ENCODE measurements at places on chromosomes 2 and 18.

DNA sequence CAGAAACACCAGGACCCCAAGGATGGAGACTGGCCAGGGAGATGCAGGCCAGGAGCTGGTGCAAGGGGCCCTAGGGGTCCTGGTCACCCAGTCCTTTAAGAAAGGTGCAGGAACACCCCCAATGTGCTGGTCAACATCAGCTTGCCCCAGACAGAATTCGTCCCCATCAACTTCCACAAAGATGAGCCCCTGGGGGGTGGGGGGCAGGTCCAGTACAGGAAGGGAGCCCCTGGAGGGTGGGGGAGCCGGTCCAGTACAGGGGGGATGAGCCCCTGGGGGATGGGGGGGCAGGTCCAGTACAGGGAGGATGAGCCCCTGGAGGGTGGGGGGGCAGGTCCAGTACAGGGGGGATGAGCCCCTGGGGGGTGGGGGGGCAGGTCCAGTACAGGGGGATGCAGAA lies 160.7 kb upstream of the SALL3 start:
- no peak for DNase-seq

DNA sequence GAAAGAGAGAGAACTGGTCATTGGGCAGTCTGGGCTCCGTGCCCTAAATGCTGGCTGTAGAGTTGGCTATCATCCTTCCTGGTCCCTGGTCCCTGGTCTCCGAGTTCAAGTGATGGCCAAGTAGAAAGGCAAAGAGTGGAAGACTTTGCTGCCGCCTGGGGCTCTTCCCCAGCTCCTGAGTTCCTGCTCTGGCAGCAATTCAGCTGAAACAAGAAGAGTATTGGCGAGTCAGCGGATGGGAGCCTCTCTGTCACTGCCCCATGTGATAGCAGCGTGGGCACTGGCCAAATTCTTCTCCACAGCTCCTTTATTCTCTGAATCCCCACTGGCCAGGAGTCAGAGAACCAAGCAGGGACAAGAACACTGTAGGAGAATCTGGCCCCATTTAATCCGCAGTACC lies 351.0 kb upstream of the POU3F3 start:
- DNase-seq: no peak

DNA sequence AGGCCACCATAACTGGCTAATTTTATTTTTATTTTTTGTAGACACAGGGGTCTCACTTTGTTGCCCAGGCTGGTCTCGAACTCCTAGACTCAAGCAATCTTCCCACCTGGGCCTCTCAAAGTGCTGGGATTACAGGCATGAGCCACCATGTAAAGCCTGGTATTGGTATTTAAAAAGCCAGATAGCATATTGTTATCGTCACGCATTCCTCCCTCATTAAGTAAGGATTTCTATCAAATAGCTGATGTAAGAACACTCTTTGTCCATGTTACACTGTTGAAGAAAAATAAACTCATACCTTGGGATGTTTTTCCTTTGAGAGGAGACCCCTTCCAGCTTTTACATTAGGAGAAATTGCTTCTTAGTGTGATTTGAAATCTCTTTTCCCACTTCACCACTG lies 39.2 kb upstream of the DARS1 start:
- no peak for DNase-seq

DNA sequence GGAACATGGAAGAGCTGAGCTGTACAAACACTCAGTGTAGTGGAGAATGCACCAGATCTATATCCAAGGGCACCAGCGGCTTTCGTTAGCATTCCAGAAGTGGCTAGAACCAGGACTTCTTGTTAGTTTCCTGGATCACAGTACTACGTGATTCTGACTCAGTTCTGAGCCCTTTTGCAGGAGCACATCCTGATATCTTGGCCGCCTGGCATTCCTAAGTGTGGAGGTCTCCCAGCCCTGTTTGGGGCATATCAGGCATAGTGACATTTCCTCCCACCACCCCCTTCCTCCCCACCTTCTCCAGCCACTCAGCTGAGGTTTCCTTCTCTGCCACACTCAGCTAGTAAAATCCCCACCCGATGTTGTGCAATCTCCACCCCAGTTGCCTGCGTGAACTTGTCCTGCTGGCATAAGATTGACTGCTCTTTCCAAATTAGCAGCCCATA lies 63.4 kb downstream of the BMP10 start:
- DNase-seq: peak; percentile 39

GRCh38 chr18:77069482-77069881 lies 63.1 kb downstream of the MBP start:
- DNase-seq: no peak

- DNase-seq: no peak
Measured at GRCh38 chr2:47513981-47514520, 111.1 kb downstream of the MSH2 start.

GRCh38 chr18:9287036-9287435 lies 47.5 kb upstream of the TWSG1 start:
- no peak for DNase-seq

GRCh38 chr2:84940088-84940470 lies 30.9 kb upstream of the KCMF1 start:
- DNase-seq: no peak

DNA sequence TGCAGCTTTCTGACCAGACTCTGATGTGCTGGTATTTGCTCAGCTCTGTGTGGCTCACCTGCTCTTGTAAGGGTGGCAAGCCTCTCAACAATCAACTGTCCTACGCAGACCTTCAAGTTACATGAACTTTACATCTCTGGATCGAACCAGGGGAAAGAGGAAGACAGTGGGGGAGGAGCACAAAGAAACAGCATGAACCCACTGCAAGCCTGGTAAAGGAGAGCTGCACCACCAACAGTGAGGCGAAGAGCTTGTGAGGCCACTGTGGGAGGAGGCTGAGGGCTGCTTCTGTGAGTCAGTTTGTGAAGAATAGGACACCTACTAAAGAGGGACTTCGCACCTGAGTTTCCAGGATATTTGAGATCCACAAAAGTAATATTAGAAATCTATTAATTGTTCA lies 18.8 kb upstream of the FAM110C start:
- no peak for DNase-seq

DNA sequence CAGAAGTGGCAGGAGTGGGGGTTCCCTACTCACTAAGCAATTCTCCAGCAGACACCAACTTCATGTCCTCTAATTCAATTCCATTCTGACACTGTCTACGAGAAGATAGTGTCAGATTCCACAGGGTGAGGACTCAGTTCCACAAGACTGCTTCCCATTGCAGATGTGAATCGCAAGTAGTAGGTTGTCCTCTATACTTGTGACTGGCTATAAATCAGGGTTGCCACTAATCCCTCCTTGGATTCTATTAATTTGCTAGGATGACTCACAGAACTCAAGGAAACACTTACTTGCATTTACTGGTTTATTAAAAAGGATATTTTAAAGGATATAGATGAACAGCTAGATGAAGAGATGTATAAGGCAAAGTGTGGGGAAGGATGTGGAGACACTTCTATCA lies 184.1 kb upstream of the ACVR2A start:
- DNase-seq: no peak

GRCh38 chr2:25726522-25726921 lies 53.1 kb upstream of the DTNB start:
- no peak for DNase-seq

DNA sequence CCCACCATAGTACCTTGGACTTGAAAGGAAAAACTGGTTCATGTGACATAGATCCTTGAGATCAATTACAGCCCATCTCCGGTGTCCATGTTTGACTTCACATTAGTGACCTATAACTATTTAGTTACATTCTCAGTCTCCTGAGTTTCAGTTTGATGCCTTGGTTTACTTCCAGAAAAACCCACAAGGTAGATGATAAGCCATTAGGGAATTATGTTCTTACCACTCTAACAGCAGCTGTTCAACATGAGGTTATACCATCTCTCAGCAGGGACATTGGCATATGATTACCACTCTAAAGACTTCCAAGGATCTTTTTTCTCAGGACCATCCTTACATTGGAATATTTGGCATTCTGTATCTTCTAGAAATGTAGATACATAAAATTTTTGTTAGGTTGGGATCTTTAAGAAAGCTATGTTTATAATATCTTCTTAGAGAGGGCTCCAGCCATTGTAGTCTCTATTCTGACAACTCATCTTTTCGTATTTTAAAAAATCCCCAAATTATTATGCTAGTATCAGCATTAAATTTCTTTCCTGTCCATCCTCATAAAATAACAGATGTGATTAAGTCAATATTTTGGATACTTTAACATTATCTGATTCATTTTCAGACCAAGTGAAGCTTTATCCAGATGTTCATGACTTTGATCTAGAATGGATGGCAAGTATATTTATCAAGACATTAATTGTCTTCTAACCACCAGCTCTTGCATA lies 258.9 kb downstream of the RDH14 start:
- DNase-seq: no peak
